ENCODE measurements at places on chromosomes 7 and 10.

DNA sequence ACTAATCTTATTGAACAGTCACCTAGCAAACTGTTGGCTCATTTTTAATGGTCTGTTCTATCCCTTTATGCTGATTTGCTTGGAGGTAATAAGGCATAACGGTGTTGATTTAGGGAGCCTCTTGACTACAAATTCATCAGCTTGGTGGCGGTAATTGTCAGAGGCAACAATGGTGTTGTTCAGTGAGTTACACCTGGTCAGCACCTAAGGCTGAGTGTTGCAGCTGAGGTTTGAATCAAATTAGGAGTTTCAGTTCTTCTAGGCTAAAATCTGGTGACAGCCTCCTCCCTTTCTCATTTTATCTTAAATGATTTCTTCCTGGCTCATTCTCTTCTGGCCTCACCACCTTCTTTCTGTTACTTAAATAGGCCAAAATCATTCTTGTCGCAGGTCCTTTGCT lies 42.3 kb upstream of the SP8 start:
- no peak for DNase-seq

DNA sequence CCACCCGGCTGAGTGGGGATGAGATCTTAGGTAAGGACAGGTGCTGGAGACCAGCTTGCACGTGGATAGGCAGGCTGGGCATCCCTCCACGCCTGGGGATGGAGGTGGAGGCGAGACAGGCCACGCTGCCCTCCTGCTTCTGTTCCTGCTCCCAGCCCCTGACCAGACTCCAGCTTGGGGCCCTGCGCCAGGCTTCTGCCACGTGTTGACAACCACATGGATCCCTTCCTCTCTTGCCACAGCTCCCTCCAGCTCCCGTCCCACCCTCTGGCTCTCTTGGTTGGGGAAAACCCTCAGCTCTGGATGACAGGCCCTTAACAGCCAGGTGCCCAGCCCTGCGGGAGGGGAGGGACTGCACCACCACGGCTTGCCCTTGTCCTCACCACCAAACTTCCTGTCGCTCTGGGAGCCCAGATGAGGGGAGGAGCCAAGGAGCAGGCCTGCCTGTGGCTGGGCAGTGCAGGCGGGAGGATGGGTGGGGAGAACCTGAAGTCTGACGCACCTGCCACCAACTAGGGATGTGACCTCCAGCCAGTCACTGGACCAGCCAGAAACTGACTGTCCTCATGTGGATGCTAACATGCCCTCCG lies 36.0 kb downstream of the KCNH2 start:
- DNase-seq, result peak; percentile 49

DNA sequence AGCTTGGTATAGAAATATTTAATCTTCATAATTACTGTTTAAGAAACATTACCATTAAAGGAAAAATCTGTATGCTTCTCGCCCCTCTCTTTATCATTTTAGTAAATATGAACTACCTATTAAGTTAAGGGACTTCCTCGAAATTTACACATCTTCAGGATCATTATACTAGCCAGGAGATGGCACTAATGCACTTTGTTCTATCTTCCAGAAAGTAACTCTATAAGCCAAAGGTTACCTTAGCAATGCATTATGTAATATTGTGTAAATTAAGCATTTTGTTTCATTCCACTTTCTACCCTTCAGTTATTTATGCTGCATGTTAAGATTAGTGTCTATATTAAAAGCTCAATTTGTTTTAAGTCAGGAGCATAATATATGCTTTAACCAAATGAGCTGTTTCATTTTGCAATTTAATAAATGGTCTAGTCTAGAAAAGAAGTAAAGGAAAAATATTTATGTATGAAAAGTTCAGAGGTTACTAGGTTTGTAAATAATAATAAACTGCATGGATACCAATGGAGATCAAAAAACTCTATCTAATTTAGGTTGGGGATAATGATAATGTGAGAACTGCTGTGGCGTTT lies 128.5 kb downstream of the ANKRD7 start:
- no peak for DNase-seq

- no peak for DNase-seq
Measured at GRCh38 chr7:15228831-15229230, 326.3 kb upstream of the DGKB start.

- no peak for DNase-seq
Measured at GRCh38 chr10:84510121-84510520, 181.7 kb downstream of the CCSER2 start.

GRCh38 chr7:47418601-47419309 lies 163.2 kb downstream of the TNS3 start:
- DNase-seq, result no peak

DNA sequence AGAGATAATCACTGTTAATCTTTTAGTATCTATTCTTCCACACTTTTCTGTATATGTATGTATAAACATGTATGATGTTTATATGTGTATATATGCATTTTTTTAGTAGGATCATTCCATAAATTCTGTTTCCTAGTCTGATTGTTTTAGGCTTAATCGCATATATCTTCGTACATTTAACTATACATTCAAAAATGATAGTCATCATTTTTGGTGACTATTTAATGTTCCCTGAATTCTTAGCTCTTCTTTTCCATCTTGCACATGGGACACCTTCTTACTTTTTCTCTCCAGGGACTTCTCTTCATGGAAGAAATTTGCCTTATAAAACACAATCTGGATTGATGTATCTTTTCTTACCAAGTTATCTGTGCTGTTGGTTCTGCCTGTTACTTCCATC lies 42.1 kb downstream of the ZNF277 start:
- no peak for DNase-seq

DNA sequence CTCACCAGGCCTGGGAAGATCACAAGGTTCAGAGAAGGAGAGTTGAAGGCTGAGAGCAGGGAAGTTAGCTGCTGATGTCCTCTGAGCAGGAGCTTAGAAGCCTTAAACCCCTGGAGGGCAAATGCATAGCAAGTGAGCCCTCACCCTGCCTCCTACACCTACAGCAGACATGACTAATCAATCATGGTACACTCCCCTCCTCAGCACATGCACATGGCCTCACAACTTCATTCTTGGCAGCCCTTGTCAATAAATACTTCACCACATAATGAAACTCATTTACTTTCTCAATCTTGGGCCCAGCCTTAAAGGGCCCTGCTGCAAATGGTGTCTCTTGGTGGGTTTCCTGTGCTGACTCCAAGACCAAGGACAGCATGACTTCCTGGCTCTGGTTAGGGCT lies 12.9 kb downstream of the MMRN2 start:
- DNase-seq, result no peak

DNA sequence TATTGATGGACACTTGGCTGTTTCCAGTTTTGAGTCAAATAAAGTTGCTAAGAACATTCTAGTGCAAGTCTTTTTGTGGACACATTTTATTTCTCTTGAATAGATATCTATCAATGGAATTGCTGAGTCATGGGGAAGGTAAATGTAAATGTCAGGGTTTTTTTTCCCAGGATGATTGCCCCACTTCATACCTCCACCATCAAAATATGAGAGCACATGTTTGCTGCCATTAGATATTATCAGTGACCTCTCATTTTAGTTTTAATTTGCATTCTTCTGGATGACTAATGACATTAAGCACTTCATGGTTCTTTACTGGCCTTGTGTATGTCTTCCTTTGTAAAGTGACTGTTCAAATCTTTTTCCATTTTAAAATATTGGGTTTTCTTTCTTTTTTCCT lies 45.7 kb downstream of the PAPSS2 start:
- no peak for DNase-seq

DNA sequence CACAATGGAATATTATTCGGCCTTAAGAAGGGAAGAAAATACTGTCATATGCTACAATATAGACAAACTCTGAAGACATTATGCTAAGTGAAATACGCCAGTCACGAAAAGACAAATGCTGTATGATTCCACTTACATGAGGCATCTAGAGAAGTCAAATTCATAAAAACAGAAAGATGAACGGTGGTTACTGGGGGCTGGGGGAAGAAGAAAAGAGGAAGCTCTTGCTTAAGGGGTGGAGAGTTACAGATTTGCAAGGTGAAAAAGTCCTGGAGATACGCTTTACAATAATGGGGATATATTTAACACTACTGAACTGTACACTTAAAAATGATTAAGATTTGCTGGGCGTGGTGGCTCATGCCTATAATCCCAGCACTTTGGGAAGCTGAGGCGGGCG lies 49.0 kb downstream of the PSMC2 start:
- DNase-seq, result no peak

DNA sequence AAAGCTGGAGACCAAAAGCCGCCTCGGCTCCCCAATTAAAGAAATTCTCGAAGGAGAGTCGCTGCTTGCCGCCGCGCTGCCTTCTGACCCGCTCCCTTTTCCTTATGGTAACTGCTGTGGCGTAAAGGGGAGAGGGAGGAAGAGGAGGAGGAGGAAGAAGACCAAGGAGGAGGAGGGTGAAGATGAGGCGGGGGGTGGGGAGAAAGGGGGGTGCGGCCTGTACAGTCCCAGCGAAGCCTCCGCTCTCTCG lies 388 bp downstream of the CNOT4 start:
- no peak for DNase-seq

DNA sequence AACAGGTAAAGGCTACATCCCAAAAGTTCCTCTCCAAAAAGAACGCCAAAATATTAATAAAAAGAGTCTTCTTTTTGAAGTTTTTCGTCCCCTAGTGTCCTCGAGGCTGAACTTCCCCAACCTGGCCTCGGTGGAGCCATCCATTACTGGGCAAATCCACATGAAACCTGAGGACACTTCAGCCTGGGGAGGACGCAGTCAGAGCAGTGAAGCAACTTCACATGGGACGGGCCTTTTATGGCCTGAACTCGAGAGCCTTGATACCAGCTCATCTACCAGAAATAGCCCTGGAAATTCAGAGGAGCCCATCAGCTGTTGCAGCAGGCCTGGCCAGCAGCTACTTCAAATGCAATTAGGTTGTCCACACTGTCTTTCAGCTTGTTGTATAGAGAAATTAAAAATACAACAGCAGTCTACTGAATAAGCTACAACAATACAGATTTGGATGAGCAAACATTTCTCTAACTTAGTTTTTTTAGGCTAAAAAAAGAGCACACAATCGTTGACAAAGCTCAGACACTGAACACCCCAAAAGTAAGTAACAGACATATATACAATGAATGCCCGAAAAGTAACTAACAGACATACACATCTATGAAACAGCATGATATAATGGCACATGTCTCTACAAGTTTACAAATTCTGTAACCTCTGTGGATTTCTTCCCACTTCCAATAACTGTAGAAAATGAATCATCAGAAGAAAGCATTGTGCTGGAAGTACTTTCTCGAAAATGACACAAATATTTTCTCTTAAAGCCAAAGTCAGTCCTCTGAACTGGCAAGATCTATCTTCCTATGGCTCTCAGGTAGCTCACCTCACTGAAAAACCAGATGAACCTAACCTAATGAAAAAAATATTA lies at the start of gene SVIL:
Gene SVIL, minus strand, starts transcription at position 208 of the 862 bp plus-strand sequence. CDS start 79,913 bp downstream, outside the sequence.
- DNase-seq, result no peak

GRCh38 chr7:135414850-135415439 lies 95.0 kb downstream of the CNOT4 start:
- peak; percentile 6 for DNase-seq

- DNase-seq, result no peak
Measured at GRCh38 chr10:43093423-43094076, 16.7 kb downstream of the RET start.

GRCh38 chr10:115653473-115653872 lies 560.3 kb downstream of the ATRNL1 start:
- DNase-seq, result no peak

DNA sequence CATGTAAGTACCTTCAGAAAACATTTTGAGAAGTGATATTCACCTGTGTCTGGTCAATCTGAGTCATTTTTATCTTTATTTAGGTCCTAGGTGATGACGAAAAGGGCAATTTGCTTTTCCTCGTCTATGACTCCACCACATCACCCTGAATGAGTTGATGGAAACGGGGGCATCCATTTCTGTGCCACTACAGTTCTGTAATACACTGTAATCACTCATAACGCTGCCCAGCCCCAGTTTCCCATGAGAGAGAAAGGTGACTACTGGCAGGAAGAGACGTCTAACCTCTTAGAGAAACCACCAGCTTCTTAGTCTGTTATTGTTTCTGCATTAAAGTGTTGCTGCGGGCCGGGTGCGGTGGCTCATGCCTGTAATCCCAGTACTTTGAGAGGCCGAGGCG lies 205.3 kb upstream of the MKLN1 start:
- no peak for DNase-seq

- no peak for DNase-seq
Measured at GRCh38 chr7:92763636-92764423, 72.5 kb downstream of the CDK6 start.

- DNase-seq, result peak; percentile 15
Measured at GRCh38 chr10:15254808-15255648, 86.5 kb upstream of the NMT2 start.

- DNase-seq, result peak; percentile 63
Measured at GRCh38 chr10:75099952-75100763, 11.3 kb upstream of the SAMD8 start.

DNA sequence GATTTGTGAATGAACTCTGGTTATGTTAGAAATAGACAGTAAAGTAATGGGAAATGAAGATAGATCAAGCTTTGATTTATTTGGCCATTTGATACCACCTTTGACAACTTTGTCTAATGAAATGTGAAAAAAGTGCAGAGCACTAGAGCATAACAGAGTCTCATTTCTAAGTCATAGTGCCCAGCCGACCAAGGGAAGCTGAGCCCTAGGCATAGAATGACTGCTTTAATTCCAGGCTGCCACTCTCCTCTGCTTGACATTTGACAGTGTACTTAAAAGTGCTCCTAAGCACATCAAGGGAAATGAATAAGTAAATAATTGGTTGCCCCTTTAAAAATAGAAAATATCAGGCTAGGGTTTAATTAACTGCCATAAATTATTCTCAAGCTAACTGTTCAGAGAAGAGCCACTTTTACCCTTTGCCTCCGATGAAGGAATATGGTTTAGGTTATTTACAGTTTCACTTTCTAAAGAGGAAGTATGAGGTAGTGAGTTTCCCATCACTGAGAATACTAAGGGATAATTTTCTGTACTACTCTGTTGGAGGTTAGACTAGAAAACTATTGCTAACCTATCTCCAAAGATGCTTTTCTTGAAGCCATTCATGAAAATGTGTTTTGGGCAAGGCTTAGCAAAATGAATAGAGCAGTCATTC lies 591.6 kb downstream of the REEP3 start:
- no peak for DNase-seq

GRCh38 chr7:113764401-113765035 lies 154.3 kb downstream of the PPP1R3A start:
- DNase-seq, result no peak

DNA sequence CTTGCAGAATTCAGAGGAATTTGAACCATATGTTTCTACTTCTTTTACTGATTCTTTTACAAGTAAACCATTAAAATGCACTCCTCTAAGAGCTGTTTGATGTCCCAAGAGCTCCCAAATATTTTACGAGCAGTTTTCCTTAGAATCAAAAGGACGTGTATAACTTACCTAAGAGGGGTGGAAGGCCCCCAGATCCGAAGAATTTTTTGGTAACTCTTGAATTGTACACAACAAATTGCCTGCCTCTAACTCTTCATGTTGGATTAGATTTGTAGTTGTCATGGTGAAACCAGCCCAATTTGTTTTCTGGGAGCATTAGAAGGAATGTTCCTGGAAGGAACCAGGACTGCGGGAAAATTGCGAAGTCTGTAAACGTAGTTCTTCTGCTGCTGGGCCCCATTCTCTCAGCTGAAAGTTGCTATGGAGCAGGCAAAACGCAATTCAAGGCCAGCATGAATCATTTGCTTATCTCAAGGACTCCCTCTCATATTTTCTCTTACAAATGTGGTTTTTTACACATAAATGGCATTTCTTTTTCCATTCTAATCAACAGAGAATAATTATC lies 124.8 kb upstream of the TMEM72 start:
- no peak for DNase-seq

GRCh38 chr10:103186128-103186527 lies 6.9 kb downstream of the NT5C2 start:
- DNase-seq, result no peak
